Left kidney (tissue), 8 donors: ENCODE measurements at places on chromosomes 1 and 21. TPM values are rescaled to one million over a fixed set of nuclear protein-coding genes. Genes with fewer than 3 reads are reported as not detected.
A peak's percentile ranks its signal among the peaks of the same experiment; 100 is the strongest.

Gene CFHR3
- 0.50 TPM for polyA plus RNA-seq

Gene AMY1C
- polyA plus RNA-seq, result not detected

Gene LCE2A
- polyA plus RNA-seq, result not detected

Gene TENT5C
- polyA plus RNA-seq, result 2.9 TPM

Gene HHAT
- polyA plus RNA-seq, result 15.2 TPM

GRCh38 chr1:54405898-54406293, 298 bp downstream of the SSBP3 start:
- no peak for DNase-seq

- no peak for DNase-seq
These were observed 697.8 kb downstream of the LRRIQ3 start for GRCh38 chr1:73500154-73500553.

DNA sequence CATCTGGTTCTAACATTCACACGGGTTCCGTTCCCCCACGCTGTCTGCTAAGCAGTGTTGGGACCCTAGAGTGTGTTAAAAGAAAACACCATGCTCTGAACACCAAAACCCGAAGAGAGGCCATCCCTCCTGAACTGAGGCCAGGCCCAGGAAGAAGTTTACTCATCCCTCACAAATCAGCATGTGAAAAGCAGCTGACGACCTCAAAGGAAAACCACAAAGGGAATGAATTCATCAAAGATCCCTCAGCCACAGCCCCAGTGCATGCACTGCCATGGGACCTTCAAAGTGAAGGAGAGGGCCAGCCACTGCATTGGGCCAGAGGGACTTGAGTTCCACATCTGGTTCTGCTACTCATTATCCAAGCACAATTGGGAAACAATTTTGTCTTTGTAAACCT, 7.0 kb upstream of the PSEN2 start:
- no peak for DNase-seq

GRCh38 chr1:61261595-61261994, 179.2 kb downstream of the NFIA start:
- no peak for DNase-seq

DNA sequence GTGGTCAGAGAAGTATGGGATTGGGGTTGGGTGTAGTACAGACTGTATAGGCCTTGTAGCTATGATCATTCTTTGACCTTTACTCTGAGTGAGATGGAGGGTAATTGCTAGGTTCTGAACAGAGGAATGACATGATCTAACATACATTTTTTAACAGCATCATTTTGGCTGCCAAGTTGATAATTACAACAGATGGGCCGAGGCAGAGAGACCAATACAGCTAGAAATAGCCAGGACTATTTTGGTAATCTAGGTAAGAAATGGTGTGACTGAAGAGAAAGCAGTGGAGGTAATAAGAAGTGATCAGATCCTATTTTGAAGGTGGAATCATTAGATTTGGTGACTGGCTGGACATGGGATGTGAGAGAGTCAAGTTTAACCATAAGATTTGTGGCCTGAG, 43.5 kb downstream of the RPAP2 start:
- DNase-seq, result no peak

DNA sequence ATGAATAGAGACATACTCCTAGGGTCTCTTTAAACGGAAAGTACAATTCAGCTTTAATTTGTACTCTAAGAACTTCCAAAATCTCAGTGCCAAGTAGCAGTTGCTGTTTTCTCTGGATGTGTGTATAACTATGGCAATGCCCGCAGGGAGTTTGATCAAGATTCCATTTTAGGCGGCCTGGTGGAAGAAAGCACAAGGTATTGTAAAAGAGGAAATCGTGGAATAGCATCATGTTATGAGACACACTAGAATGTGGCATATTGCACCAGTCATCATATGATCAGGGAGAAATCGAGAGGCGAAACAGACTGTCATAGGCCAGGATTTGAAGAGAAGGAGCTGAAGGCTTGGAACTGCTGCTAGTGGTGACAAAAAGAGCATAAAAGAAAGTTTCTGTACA, 316.2 kb upstream of the FMN2 start:
- DNase-seq, result no peak

GRCh38 chr1:61743716-61744580, 1.7 kb downstream of the PATJ start:
- DNase-seq, result no peak

DNA sequence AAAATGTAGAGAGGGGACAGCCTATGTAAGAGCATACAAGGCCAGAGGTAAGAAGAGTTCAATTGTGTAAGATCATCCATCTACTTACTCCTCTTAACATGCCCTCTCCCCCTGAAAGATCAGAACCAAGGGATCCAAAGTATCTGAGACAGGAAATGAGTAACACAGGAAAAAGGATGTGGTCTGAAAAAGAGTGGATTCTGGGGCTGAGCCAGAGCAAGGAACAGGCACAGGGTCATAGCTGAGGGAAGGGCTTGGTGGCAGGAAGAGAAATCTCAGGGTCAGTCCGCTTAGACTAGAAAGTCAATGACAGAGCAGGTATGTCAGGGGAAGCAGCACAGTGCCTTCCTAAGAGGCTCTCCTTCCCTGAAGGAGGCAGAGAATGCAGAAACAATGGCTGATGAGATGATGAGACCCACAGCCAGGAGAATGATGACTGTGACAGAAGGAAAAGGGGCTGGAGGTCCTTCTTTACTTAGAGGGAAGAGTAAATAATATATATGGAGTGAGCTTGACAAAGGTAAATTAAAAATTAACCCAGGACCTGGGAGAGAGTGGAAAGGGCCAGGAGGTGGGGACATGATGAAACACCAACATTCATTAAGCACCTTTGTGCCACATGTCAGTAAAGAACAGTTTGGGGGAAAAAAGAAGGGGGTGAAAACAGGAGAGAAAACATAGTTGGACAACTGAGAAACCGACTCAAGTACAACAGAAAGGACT, 26.2 kb upstream of the A3GALT2 start:
- DNase-seq, result no peak

GRCh38 chr1:38929476-38929875, 12.2 kb downstream of the RHBDL2 start:
- no peak for DNase-seq

DNA sequence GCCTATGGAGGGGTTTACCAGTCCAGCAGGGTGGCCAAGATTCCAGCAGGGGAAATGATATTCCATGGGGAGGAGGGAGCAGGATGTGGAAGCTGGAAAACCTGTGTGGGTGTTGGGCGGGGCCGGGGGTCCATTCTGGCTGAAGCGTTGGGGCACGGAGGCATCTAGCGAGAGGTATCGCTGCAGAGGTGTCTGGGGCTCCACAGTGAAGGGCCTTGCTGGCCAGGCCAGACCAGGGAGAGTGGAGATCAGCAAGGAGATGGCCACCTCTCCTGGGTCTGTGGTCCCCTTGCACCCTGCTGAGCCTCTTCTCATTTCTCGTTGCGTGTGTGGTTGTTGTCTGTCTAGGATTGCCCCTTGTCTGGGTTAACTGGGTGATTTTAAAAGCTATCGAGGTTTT, 6.2 kb downstream of the COQ8A start:
- no peak for DNase-seq

GRCh38 chr1:53145942-53146708, 3.7 kb upstream of the SLC1A7 start:
- DNase-seq, result peak; percentile 55
